Activated naive CD4-positive, alpha-beta T cell treated with Interleukin-2 at 50 U/mL for 16 hours (primary cell): ENCODE measurements at places on chromosomes 7 and 10.

GRCh38 chr10:8180360-8181109 lies 126.0 kb downstream of the GATA3 start:
- DNase-seq: no peak

DNA sequence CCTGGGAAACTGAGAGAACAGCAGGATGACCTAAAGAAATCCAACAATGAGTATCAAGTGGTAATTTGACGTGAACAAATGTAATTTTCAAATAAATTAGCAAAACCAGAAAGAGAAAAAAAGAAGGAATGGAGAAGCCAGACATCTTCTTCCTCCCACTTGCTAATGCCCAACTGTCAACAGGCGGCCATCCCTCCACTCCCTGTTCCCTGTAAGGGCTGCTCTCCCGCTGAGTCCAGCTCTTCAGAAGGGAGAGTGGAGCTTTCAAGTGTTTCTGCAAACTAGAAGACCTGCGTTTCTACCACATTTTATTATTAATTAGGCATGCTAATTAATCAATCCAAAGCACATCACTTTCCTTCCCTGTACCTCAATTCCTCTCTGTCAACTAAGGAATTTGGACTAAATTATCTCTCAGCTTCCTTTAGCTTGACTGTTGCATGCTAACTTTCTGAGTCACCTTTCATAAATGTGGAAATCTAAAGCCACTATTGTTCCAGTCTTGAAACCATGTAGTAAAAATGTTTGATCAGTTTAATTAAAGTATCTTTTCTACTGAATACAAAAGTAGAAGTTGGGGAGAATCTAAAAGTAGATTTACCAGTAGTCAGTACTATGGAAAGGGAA lies 48.4 kb upstream of the CUL1 start:
- no peak for DNase-seq

- no peak for DNase-seq
Measured at GRCh38 chr10:85012305-85012704, 683.9 kb downstream of the CCSER2 start.

DNA sequence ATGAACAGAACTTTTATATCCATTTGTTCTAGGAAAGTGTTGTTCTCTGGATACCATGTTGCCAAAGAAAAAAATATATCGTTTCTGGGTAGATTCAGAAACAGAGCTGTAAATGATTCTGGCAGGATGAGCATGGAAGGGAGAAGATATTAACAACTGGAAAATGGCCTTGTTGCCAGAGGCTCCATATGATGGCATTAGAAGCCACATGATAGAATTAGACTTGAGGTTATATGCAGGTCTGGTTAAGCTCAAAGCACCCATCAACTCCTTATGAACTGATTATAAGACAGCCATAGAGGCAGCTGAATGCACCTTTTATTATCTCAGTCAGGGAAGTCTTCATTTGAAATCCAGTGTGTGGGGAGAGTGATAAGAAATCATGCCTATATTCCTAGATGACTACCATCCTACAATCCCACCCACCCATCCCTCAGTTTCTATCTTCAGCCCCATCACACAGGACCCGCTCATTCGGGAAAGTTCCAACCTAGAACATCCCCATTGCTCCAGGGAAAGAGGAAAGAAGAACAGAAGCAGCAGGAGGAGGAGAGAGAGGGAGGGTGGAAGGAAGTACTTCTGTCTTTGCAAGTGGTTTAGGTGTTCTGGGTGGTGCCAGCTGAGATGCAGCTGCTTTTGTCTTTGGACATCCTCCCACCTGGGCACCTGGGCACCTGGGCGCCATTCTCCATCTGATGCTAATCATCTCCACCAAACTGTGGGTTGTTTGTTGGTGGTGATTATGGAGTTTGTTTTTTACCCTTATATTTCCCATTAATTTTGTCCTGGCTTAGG lies 25.5 kb upstream of the TRIL start:
- no peak for DNase-seq

DNA sequence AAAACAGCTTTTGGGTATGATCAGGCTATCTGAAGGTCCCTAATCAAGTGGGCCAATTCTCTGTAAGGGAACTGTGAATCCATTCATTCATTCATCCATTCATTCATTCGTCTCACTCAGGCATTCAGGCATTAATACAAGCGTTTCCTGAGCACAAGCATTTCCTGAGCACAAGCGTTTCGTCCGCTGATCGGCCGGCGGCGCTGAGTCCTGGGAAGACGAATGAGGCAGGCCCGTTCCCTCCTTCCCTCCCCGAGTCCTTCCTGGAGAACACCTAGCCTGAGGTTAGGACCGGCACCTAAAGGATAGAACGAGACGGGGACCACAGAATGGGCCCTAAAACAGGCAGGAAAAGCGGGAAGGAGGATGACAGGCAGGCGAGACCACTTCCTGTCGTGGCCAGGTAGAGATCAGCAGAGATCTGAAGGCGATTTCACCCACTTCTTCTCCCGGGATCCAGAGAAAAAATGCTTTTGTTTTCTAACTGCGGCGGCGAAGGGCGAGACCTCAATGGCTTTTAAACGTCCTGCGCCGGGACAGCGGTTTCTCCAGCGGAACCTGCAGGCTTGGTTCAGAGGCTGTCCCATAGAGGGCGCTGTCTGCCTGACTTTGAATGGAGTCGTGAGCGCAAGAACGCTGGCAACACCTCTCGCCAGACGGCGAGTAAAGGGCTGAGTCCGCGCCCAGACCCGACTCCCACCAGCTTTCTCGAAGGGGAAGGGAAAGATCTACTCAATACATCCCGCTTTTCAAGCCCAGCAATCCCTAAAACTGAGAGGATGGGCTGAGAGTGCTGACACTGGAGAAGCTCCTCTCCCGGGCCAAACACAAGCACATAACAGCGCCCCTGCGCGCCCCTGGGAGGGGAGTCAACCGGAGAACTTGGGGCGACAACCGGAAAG lies 2.9 kb upstream of the HMX3 start:
- DNase-seq: peak; percentile 87

GRCh38 chr7:54394834-54395233 lies 147.3 kb upstream of the VSTM2A start:
- no peak for DNase-seq

- DNase-seq: peak; percentile 15
Measured at GRCh38 chr10:62724465-62724864, 80.1 kb upstream of the ADO start.

- DNase-seq: no peak
Measured at GRCh38 chr7:140017034-140017433, 45.7 kb downstream of the PARP12 start.

DNA sequence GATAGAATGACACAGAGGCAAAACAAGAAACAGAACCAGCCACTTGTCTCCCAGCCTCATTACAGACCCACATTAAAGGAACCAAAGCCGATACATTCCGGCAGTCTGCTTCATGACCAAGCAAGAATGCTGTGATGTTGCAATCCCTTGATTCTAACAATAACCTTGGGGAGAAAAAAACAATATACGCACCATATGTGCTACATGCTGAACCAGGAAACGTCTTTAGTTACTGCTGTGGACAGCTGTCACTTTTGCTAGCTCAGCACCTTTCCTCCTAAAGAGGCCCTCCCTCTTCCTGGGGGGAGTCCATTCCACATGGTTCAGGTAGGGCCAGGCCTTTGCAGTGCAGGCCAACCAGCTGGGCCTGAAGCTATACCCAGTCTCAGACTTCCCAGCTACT lies 79.1 kb downstream of the PRTFDC1 start:
- no peak for DNase-seq

DNA sequence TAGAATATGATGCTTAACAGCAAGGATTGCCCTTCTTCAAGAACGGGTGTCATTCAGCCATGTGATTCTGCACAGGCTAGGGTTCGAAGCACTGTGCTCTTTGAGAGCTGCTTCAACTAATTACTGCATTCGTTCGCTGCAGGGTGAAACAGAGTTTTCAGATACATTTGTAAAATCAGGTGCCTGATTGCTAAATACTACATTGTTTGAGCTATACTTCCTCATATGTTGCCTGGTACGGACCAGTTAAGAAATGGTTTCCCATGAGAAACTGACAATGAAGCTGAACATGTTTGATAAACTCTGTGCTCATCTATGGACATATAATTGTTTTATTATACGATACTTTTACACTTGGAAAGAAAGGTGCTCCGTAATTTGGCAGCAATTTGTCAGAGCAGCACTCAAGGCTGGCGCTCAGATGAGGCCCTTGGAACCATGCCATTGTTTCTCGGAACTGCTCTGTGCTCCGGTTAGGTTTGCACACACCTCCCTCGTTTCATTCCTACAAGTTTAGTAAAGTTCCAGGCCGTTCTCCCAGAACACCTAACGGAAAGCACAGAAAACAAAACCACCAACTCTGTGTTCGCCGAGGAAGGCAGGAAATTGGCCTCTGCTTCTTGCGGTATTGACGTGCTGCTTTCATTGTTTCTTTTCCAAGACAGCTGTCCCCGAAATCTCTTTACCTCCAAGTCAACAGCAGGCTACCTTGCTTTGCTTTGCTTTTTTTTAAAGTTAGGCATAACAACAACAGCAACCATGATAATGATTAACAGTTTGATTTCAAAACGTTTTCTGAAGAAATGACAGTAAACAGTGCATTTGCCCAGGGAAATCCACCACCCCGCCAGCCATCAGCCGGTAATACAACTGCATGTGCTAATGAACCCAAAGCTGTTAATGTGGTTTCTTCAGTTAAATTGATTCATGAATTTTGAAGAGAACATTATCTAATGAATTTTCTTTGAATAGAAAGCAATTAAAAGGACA lies 206.9 kb downstream of the EBF3 start:
- no peak for DNase-seq

GRCh38 chr10:130137090-130137448 lies 878 bp downstream of the GLRX3 start:
- DNase-seq: no peak

GRCh38 chr7:69833964-69834363 lies 235.7 kb downstream of the AUTS2 start:
- no peak for DNase-seq

GRCh38 chr7:2632733-2633537 lies 1.1 kb downstream of the TTYH3 start:
- DNase-seq: peak; percentile 58

GRCh38 chr10:11004144-11005077 lies 13.3 kb upstream of the CELF2 start:
- no peak for DNase-seq

DNA sequence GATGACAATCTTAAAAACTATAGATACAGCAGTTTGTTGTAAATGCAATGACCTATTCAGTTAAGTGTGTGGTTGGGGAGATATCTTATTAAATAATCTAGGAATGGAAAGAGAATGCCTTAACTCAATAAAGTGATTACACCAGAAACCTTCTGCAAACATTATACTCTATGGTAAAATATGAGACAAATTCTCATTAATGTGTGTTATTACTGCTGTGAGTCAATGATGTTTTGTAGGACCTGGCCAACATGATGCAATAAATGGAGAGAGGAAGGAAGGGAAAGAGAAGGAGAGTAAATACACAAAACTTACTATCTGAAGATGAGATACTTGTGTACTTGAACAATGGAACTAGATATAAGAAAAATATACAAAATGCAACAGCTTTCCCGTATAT lies 25.1 kb downstream of the MKX start:
- no peak for DNase-seq

GRCh38 chr7:41730161-41730560 lies 27.3 kb upstream of the INHBA start:
- no peak for DNase-seq
